8988T (cell line): ENCODE measurements at places on chromosomes 3 and 15.

GRCh38 chr3:143266927-143267326 lies 147.4 kb downstream of the CHST2 start:
- DNase-seq: no peak

- peak; percentile 39 for DNase-seq
Observed at GRCh38 chr15:81002009-81002330, 1.2 kb downstream of the TLNRD1 start.

GRCh38 chr3:151016478-151016795 lies 43.9 kb upstream of the CLRN1 start:
- no peak for DNase-seq

DNA sequence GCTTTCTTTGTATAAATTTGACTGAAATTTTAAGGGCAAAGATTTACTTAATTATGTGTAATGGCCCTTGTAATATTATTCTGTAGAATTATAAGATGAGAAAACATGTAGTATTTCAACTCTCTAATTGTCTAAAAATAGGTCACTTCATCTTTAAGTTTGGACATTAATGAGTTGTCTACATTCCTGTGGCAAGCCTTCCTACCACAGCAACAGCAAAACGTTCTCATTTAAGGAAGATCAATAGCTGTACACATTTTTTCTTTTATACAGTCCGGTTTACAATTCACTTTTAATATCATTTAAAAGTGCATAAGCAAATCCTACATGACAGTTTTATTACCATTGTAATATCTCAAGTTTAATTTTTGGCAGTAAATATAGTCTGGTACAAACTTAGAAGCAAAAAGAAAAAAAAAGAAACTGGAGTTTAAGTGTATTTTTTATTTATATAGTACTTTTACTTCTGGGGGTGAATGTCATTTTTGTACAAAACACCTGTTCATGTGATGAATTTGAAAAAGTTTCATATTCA lies 501.8 kb downstream of the ZPLD1 start:
- no peak for DNase-seq

DNA sequence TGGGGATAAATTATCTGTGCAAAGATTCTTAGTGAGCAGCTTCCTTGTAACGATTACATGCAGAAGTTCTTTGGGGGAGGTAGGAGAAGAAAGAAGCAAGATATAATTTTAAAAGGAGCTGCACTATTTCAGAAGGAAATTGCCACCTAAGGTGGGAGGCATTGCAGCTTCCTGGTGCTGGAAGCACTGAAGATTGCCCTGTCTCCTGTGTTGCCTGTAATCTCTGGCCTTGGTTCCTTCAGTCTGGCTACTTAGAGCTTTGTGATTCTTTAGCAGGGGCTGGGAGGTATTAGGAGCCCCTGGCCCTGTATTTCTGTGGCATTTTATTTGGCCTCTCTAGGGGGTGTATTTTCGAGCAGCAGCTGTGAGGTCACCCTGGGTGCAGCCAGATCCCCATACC lies 35.5 kb downstream of the CACNA2D3 start:
- no peak for DNase-seq

- DNase-seq: no peak
Observed at GRCh38 chr3:10116138-10116460, 624 bp downstream of the BRK1 start.

DNA sequence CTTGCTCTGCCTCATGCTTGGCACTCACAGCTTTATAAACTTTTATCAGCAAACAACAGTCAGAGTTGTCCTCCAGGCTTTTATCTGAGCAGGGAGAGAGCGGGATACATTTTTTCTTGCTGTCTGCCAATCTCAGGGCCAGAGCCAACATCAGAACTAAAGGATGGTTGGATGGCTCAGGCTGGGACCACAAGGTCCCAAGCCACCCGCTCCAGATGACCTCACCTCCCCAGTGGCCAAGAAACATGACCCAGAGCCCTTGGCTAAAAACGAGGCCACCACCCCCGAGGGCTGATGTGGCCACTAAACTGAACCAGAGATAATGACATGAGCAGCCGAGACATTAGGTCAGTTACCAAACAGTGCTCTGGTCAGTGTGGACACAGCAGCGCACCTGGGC lies 18.8 kb upstream of the SPATA12 start:
- no peak for DNase-seq

DNA sequence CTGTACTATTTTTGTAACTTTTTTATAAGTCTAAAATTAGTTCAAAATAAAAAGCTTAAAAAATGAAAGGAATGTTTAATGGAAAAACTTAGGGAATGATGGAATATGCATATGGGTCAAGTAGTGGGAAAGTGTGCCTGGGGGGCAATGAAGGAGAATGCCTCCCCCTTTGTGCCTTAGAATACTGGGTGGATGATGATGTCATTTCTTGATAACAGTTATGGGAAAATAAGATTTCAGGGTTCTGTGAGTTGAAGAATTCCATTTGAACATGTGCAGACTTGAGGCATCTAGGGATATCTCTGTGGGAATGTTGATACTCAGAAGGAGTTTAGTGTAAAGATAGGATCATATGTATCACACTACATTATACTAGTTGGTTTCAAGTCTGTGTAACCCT lies 13.8 kb downstream of the WDR93 start:
- no peak for DNase-seq

DNA sequence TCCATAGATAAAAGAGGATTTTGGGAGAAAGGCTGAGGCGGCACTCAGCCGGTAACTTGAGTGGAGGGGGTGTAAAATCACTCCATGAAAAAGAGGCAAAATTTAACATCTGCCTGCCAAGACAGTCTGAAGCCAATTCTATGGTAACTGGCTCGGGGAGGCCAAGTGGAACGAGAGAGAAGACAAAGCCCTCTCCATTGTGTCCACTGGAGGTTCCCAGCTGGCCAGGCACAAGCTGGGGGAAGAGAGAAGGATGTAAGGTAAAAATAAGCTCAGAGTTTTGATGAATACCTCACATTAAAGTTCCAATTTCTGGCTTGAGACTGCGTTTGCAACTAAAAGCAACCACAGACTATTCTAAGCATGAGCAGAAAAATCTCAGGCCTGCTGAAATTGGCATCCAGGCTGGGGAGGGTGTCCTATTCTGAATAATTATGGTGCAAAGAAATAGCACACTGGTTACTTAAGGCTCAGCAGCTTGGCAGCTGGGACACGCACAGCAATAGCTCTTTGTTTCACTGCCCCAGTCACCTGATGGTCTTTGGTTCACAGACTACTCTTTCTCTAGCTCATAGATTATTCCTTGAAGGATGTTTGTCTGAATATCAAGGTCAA lies 48.8 kb downstream of the CHRD start:
- DNase-seq: no peak

DNA sequence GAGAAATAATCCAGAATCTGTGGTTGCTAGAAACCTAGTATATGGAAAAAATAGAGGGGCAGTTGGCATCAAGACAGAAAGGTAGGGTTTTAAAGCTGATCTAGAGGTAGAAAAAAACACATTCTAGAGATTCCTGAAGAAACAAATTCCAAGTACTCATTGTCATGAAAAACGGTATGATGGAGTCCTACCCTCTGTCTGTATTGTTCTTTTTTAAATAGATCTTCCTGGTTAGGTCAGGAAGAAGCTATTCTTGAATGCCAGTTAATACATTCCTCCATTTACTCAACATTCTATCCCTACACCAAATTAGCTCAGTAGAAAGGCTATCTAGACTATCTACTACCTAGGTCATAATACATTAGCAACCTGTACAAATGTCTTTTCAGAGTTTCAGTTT lies 364.7 kb downstream of the FHIT start:
- no peak for DNase-seq

DNA sequence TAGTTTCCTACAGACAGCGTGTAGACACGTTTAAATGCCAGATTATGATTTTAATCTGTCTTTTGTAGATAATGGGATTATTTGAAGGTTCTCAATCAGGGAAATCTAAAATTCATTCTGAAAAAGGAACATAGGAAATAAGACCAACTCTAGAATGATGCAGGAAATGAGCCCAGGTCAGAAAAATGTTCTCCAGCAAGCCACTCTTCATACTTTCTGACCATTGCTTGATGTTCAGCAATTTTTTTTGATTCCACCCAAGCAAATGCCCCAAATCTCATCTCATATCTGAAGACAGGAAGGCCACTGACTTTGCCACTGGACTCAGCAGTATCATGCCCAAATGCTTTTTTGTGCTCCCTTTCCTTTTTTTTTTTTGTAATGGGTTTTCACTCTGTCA lies 373.4 kb downstream of the LPP start:
- DNase-seq: no peak

DNA sequence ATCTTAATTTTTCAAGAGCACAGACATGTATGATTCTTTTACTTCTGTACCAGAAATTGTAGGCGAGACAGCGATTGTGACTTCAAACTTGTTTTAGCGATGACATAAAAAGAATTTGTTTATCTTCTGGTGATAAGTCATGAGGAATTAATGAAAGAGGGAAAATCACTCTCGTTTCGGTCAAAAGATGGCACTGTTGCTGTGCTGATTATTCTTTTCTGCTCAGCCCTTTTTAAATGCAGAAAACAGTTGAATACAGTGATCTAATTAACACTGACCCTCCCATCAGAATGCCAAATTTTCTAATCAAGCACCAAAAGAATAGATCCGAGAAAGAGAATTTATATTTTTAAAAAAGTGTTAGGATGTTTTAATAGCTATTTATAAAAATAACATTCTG lies 52.6 kb downstream of the NSUN3 start:
- no peak for DNase-seq

DNA sequence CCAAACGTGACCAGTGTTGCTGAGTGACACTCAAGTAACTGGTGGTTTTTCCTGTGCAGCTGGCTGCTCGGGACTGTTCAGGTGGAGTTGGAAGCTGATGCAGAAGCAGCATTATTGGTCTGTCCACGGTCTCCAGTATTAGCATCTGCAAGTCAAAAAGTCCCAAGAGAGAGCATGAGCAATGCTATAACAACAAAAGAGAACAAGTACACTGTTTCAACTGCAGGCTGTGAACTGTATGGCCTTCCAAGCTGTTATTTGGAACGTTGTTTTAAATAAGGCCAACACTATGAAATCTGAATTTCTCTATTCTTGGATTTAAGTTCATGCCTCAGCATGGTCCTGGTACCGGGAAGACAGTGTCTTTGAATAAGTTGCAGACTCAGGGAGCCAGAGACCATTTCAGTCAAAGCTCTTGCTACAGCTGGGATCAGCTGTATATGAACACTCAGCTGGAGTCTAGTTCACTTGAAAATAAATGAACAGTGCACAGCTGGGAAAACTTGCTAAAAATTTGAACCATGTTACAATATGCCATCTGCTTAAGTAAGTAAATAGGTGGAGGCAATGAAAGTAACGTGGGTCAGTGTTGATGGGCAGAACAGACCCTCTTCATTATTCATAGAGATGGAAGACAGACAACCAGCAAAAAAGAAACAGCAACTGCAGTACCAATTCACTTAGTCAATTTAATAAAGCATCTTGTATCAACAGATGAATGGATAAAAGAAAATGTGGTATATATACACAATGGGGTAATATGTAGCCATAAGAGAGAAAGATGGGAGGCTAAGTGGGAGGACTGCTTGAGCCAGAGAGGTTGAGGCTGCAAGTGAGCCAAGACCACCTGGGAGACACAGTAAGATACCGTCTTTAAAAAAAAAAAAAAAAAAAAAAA lies 45.1 kb downstream of the NR1I2 start:
- no peak for DNase-seq

GRCh38 chr3:114231616-114232015 lies 5.8 kb downstream of the ZNF80 start:
- no peak for DNase-seq

DNA sequence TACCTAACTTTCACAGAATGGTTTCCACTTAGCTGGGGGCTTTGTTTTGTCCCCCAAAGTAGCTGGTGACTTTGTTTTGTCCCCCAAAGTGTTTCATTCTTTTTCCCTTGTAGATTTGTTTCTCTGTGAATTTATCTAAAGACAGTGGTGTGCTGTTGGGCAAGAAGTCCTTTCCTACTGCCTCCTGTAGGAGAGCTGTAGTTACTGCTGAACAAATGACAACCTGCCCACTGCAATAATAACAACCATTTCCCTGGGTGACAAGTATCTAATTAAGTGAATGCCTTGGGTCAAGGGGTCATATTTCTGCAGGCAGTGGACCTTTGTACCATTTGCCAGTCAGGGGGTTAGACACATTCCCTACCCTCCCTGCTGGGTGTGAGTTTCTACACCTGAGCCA lies 125.4 kb upstream of the BFSP2 start:
- no peak for DNase-seq

GRCh38 chr3:32240159-32240545 lies 1.7 kb downstream of the CMTM8 start:
- peak; percentile 80 for DNase-seq

DNA sequence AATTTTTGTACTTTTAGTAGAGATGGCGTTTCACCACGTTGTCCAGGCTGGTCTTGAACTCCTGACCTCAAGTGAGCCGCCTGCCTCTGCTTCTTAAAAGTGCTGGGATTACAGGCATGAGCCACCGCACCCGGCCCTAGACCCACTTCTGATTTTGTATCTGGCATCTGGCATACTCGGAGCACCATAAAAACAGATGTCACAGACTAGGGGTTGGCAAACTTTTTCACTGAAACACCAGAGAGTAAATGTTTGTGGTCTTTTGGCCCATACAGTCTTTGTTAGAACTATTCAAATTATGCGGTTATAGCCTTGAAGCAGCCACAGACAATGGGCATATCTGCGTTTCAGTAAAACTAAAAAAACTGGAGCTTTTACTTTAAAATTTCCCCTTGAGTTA lies 110.7 kb downstream of the TJP1 start:
- no peak for DNase-seq

GRCh38 chr3:99474776-99475175 lies 163.6 kb upstream of the COL8A1 start:
- no peak for DNase-seq

- DNase-seq: no peak
Observed at GRCh38 chr15:78210349-78210717, 24.0 kb downstream of the ACSBG1 start.

DNA sequence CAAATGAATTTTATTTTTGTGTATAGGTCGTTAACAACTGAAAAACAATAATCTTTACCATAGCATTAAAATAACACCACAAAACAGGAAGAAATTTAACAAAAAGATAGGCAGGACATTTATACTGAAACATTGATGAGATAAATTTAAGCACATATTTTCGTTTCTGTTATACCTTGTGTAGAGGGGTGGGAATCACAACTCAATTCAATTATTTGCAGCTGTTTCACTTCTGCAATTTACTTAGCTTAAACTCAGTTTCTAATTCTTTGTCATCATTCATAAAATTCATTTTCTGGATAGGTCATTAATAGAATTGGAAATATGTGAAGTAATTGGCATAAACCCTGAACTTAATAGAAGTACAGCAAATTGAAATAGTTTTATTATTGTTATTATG lies 42.3 kb downstream of the TP63 start:
- DNase-seq: no peak

DNA sequence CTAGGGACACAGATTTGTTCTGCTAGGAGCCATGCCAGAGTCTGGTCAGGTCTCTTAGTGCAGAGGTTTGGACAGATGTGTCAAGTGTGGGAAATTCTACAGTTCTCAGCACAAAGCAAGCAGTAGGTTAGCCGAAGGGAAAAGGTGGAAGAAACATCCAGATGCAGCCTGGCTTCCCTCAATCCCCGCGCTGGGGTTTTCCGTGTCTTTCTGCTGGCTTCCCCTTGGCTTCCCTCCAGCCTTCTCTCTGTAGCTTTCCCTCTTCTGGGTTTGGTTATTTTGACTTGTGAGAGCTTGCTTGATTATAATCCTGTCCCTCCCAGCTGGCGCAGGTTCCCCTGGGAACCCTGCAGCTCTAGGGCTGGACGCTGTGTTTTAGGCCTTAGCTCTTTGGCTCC lies 4.1 kb downstream of the TF start:
- DNase-seq: no peak
